Left lobe of liver (tissue), 2 donors: ENCODE measurements at places on chromosomes 12 and 14.

GRCh38 chr12:1840981-1841425 lies 20.6 kb downstream of the LRTM2 start:
- no peak for DNase-seq

DNA sequence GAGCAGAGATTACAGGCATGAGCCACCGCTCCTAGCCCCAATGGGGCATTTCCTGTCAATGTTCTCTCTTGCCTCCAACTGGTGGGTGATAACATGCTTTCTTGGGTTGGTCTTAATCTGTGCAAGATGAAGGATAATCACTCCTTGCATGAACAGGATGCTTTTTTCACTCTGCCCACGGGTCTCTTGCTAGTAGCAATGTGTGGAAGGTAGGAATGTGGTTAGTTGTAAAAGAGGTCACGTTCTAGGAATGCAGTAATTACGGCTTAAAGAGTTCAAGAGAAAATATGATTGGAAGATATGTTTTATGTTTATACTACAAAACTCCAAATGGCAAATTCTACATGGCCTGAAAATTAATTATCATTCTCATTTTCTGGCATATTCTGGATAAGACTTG lies 10.5 kb downstream of the RNASE10 start:
- DNase-seq, result no peak

GRCh38 chr12:9669534-9669933 lies at the start of gene CLEC2D:
TSS of gene CLEC2D (plus strand) at chr12:9669713. CDS start at chr12:9669735, 22 bp downstream.
- no peak for DNase-seq

DNA sequence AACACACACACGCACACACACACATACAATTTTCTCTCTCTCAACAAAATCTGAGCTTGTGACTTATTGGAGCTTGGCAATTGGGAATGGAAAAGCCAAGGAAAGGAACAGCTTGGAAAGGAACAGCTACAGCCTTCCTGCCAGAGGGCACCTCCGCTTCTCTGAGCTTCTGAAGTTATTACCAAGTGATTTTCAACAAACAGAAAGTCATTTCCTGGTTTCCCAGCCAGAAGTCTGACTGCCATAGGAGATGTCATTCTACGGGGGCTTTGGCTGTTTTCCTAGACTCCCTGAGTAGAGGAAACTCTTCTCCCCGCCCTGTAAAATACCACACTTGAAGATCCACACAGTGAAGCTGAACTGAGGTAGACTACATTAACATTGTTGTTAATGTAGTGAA lies 198.3 kb downstream of the CFAP54 start:
- no peak for DNase-seq
